ENCODE measurements at places on chromosomes 4 and X. TPM values are rescaled to one million over a fixed set of nuclear protein-coding genes. Genes with fewer than 3 reads are reported as not detected.
A peak's percentile ranks its signal among the peaks of the same experiment; 100 is the strongest.

The PABPC5 gene
- total RNA-seq: not detected

The BMX gene
- total RNA-seq: not detected

The SRPX2 gene
- 3.6 TPM for total RNA-seq

The DRP2 gene
- 0.09 TPM for total RNA-seq

The LRCH2 gene
- 0.19 TPM for total RNA-seq

The CISD2 gene
- 58.6 TPM for total RNA-seq

The RHOXF1 gene
- total RNA-seq: not detected

The WDR45 gene
- total RNA-seq: 26.7 TPM

The GPRASP1 gene
- 2.4 TPM for total RNA-seq

The MAPK10 gene
- total RNA-seq: 0.28 TPM

The BEX1 gene
- total RNA-seq: not detected

The HSFX1 gene
- total RNA-seq: 0.37 TPM

The ADGRG2 gene
- total RNA-seq: not detected

The SYTL5 gene
- total RNA-seq: 8.8 TPM

The MID1 gene
- 61.3 TPM for total RNA-seq

The RNF150 gene
- total RNA-seq: 0.14 TPM

The NLRP2B gene
- not detected for total RNA-seq

The AFP gene
- total RNA-seq: 252 TPM

GRCh38 chr4:38082021-38082420, 121.8 kb downstream of the PTTG2 start:
- DNase-seq: no peak

DNA sequence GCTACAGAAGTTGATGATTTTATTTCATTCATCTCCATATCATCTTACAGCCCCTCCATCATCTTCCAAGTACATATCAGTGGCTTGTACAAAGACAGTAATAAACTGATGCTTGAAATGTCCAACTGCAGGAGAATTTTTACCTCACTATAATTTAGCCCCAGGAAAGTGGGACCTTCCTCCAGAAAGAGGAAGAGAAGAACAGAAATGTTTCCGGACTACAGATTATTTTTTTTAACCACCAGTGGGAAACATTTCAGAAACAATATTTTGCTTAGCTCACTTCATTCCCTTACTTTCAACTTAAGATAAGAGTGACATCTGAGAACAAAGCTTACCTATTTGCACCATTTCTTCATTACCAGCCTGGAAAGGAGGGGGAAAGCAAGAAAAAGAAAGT, 2.0 kb downstream of the ADAMTS3 start:
- no peak for DNase-seq

DNA sequence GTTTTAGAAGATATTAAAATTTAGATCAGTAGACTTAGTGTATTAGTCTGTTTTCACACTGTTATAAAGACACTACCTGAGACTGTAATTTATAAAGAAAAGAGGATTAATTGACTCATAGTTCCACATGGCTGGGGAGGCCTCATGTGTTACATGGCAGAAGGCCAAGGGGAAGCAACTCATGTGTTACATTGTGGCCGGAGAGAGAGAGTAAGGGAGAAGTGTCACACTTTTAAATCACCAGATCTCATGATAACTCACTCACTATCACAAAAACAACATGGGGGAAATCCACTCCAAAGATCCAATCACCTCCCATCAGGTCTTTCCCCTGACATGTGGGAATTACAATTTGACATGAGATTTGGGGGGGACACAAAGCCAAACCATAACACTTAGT, 1159.7 kb upstream of the PCDH7 start:
- DNase-seq: no peak

GRCh38 chr4:151325111-151325948, at the start of gene SH3D19:
TSS of gene SH3D19 (minus strand) at chr4:151325605. CDS start at chr4:151325352, 253 bp downstream.
- peak; percentile 88 for DNase-seq

GRCh38 chr4:139839403-139840031, 173.9 kb downstream of the MGST2 start:
- DNase-seq: no peak

DNA sequence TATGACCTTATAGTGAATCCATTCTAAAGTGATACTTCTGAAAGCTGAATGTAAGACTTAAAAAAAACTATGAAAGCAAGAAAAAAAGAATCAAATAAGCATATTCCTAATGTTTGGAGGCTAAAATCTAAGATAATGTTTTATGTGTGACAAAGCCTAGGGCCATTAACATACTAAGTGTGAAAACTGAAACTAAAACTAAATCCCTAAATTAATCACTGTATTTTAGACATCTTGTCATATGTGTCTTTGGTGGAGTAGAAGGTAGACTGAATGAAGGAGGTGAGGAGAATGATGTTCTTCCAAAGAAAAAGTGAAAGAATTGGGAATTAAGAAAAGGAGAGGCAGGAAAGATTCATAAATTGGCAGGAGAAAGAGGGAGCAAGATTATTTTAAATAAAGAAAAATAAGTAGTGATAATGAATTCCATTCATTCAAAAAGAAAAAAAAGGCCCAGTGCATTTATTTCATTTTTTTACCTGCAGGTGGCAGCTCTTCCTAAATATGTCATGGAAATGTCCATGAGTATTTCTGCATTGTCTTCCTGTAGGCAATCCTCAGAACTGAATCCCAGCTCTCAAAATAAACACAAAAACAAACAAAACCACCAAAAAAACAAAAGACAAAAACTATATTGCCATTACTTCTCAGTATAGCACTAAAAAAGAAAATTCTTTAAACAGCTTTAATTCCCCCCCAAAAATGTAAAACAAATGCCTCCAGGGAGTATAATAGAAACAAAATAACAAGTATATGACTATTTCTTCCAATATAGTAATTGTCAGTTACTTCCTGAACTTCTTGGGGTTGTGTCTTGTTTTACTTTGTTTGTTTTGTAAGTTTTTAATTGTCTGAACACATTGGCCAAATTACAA, 17.0 kb upstream of the AP1AR start:
- no peak for DNase-seq

DNA sequence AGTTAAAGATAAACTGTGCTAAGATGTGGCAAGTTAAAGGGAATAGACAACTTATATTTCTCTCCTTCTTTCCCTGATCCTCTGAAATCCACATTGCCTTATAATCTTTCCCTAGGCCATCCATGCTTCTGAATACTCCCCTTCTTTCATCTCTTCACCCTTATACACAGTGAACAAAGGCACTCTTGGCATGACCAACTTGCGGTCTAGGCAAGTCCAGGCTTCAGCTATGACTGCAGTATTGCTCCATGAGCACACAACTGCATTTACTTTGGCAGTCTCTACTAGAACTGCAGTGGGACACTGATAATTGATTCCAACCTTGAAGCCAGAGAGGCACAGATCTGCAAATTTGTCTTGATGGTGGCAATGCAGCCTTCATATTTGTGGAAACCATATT, 24.2 kb upstream of the UBA6 start:
- DNase-seq: no peak

DNA sequence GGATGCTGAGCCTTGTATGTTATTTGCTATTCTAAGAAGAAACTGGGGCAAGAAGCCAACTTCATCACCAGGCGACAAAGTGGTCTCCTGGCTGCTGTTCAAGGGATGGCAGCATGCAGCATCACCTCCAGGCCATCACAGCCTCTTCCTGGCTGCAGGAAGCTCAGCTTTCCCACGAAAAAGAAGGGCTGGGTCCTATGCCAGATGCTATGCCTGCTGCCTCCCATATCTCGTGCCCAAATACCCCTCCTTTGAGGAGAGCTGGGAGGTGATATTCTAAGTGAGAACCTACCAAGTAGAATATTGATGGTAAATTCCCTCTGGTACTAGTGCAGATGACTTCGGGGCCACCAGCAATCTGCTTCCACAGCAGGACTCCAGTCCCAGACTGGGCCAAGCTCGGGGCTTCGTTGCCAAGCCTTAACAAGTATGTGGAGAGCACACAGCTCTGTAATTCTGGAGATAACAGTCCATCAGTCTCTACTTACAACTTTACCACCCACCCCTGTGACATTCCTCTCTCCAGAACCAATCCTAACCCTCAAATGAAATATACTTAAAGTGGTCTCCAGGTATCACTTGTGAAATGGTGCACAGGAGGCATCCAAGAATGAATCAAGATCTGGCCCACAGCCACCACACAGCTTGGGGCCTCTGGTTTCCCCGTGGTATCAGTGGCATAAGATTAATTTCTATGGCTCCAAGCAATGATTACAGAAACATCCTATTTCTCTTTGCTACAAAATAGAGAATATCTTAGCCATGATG, 149.3 kb downstream of the PALLD start:
- no peak for DNase-seq

GRCh38 chr4:107618656-107619055, 101.4 kb downstream of the PAPSS1 start:
- no peak for DNase-seq

DNA sequence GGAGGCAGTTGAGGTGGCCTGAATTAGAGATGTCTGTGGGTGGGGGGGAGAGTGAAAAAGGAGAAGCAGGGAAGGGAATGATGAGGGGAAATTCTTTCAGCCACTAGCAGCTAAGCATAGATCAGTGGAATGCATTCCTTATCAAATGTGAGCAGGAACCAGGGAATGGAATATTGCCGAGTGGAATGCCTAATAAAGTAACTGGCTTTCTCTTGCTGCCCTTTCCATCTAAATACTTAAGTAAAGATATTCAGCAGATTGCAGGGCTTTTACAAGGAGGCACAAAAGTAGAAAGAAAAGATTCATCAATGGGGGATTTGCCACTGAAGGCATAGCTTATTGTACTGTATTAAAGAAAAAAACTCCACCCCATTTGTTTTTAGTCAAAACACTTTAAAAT, 263.0 kb upstream of the RPS6KA3 start:
- DNase-seq: no peak

DNA sequence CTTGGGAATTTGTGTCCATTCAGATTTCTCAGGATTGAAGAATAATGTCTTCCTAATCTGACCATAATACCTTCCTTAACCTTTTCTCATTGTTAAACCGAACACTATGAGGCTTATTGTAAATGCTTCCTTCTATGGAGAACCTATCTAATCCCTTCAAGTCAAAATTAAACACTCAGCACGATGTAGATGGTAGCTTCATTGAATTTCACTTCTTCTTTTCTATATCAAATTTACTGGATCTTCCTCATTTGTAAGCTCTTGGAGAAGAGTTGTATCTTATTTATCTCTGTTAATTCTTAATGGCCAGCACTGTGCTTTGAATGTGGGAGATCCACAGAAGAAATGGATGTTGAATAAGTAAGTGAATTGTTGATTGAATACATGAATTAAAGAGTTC, 109.0 kb upstream of the RAPGEF2 start:
- no peak for DNase-seq

DNA sequence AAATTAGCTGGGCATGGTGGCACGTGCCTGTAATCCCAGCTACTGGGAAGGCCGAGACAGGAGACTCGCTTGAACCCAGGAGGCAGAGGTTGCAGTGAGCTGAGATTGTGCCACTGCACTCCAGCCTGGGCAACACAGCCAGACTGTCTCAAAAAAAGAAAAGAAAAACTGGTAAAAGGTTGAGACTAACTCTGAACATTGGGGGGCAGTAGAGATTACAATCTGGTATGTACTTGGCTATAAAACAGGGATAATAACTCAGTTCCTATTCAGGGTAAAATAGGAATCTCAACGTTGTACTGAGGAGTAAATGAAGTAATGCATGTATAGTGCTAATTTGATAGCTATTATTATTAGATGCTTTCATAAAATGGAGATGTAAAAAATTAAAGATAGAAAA, 12.5 kb upstream of the KLF8 start:
- no peak for DNase-seq

- DNase-seq: no peak
Observed at GRCh38 chr4:41183021-41183553, 31.3 kb downstream of the APBB2 start.

- no peak for DNase-seq
Observed at GRCh38 chr4:141195095-141195707, 25.5 kb upstream of the ZNF330 start.

DNA sequence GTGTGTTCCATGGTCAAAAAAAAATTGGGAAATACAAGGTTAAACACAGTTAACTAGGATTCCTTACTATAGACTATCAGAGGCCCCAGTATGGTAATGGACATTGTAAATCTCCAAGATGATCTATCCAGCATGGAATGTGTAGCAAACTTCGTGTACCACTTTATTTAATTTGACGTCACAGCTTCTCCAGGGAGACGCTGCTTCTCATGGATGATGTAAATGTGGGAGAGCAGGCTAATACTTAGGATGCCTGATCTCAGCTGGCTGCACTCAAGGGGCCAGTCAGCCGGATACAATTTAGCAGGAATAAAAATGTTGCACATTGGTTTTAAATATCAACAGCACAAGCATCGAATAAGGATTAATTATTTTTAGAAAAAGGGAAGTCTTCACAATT, 111.7 kb upstream of the HPF1 start:
- no peak for DNase-seq

- DNase-seq: no peak
Observed at GRCh38 chr4:10380735-10381134, 76.5 kb downstream of the ZNF518B start.

DNA sequence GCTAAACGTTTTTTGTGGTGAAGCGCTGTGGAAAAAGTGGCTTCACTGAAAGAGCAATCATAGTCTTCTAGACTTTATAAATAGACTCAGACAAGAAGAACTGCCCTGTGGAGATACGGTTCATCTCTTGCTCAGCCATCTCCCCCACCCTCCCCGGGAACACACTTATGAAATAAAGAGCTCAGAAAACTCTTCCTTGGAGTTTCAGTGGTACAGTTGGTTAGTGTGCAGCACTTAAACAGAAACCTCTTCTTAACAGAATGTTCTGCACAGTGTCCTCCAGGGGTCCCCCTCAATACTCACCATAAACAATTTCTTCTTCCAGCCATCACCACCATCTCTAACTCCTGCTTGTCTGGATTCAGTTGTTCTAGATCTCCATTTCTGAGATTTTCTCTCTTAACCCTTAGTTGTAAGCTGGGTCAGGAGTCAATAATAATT, 313.0 kb downstream of the ARHGAP10 start:
- DNase-seq: no peak

DNA sequence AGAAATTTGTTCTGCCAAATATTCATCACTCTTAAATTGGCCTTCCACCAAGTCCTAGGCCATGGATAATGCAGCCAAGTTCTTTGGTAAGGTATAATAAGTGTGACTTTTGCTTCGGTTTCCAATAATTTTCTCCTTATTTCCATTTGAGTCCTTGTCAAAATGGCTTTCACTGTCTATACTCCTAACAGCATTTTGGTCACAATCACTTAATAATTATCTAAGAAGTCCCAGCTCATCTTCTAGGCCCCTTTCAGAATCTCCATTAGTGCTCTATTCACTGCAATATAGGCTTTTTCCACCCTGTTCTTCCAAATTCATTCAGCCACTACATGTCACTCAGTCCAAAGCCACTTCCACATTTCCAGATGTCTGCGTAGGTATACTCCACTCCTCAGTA, 51.0 kb upstream of the SPIN4 start:
- DNase-seq: no peak

DNA sequence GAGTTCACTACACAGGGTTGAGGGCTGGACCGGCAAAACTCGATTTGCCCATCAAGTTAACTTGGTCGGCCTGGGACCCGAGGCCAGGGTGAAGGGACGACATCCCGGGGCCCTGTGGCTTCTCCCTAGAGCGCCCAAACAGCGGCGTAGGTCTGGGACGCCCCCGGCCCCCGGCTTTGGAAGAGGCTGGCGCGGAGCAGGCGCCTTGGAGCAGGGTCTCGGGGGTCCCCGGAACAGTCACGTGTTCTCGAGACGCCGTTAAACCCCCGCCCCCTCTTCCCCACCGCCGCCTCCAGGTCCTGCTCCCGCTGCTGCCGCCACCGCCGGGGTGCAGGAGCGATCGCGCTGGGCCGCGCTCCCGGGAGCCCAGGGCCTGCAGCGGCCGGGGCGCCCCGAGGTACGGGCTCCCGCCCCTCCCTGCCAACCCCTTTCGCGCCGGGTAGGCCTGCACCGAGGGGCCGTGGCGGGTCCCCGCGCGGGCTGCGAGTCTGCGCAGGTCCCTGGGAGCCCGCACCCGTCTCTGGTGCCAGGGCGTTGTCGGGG, at the start of gene NPY5R:
NPY5R (plus strand) TSS at position 289 of the 543 bp plus-strand sequence. CDS start 6,382 bp downstream, outside the sequence.
- no peak for DNase-seq

All from Caco-2 (cell line).